ENCODE measurements at places on chromosomes 13 and 19. TPM values are rescaled to one million over a fixed set of nuclear protein-coding genes. Genes with fewer than 3 reads are reported as not detected.

RNF17 gene
- not detected for total RNA-seq

SMIM44 gene
- total RNA-seq: not detected

GADD45B gene
- total RNA-seq: 32.4 TPM

MOB3A gene
- total RNA-seq: 24.4 TPM

TMEM205 gene
- total RNA-seq: 98.4 TPM

NKG7 gene
- 2.3 TPM for total RNA-seq

C19orf73 gene
- total RNA-seq: 0.51 TPM

SHISA2 gene
- 116 TPM for total RNA-seq

KCNK6 gene
- total RNA-seq: 2.8 TPM

THAP8 gene
- total RNA-seq: 6.7 TPM

PRTN3 gene
- 3.3 TPM for total RNA-seq

GRCh38 chr13:40762849-40763248 is 8.1 kb downstream of the MRPS31 start:
- DNase-seq: no peak

DNA sequence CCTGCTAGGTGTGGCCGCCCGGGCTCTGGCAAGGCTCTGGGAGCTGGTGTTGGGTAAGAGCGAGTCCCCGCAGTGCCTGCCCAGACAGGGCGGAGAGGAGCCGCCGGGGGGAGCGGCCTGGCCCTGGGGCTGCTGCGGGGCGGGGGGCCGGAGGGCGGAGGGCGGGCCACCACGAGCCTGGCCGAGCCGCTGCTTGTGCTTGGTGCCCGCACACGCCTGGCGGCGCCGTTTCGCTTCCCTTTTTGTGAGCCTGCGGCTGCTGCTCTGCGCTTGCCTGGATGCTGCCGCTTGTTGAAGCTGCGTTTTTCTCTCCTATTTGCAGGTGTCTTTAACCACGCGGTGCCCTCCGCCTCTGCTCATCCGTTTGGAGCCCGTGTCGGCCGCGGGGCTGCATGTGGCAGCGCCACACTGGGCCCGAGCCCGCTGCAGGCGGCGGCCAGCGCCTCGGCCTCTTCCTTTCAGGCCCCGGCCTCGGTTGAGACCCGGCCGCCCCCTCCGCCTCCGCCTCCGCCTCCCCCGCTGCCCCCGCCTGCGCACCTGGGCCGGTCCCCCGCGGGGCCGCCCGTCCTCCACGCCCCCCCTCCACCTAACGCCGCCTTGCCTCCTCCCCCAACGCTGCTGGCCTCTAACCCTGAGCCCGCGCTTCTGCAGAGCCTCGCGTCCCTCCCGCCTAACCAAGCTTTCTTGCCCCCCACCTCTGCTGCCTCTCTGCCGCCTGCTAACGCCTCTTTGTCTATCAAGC is 8.5 kb downstream of the PLEKHJ1 start:
- DNase-seq: no peak

GRCh38 chr13:48132961-48133360 is 38.1 kb upstream of the MED4 start:
- no peak for DNase-seq

- DNase-seq: no peak
These were observed 553.1 kb downstream of the DCT start for GRCh38 chr13:93926425-93926824.

DNA sequence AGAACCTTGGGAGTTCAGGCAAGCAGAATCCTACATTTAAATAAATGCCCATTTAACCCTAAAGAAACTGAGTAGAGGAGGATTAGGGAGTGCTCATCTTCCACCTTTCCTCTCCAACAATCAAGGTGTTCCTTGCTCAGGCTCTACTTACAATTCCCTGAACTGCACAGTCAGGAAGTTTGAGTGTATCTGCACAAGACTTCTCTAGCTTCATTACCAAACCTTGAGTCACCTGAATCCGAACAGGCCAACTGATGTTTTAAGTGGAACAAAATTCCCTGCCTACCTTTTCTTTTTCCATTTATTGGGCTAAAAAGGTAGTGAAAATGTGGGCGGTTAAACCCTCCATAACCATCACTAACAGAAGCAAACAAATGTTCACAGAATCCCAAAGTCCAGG is 78.3 kb downstream of the FOXO1 start:
- no peak for DNase-seq

GRCh38 chr13:87052731-87053130 is 618.4 kb upstream of the SLITRK5 start:
- DNase-seq: no peak

GRCh38 chr19:13917888-13918406 is 11.9 kb downstream of the CC2D1A start:
- DNase-seq: no peak

GRCh38 chr13:70812481-70812880 is 704.2 kb upstream of the KLHL1 start:
- no peak for DNase-seq

DNA sequence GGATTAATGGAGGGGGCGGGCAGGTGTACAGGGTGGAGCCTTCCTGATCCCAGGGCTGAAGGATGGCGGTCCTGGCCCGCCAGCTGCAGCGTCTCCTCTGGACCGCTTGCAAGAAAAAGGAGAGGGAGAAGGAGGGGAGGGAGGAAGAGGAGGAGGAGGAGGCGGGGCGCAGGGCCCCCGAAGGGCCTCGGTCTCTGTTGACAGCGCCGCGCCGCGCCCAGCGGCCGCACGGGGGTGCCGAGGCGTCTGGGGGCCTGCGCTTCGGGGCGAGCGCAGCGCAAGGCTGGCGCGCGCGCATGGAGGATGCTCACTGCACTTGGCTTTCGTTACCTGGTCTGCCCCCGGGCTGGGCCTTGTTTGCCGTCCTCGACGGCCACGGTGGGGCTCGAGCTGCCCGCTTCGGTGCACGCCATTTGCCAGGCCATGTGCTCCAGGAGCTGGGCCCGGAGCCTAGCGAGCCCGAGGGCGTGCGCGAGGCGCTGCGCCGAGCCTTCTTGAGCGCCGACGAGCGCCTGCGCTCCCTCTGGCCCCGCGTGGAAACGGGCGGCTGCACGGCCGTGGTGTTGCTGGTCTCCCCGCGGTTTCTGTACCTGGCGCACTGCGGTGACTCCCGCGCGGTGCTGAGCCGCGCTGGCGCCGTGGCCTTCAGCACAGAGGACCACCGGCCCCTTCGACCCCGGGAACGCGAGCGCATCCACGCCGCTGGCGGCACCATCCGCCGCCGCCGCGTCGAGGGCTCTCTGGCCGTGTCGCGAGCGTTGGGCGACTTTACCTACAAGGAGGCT is at the start of gene PPM1N:
TSS of gene PPM1N (plus strand) at position 33 of the 785 bp plus-strand sequence. CDS start at position 63, 30 bp downstream.
- DNase-seq: no peak

DNA sequence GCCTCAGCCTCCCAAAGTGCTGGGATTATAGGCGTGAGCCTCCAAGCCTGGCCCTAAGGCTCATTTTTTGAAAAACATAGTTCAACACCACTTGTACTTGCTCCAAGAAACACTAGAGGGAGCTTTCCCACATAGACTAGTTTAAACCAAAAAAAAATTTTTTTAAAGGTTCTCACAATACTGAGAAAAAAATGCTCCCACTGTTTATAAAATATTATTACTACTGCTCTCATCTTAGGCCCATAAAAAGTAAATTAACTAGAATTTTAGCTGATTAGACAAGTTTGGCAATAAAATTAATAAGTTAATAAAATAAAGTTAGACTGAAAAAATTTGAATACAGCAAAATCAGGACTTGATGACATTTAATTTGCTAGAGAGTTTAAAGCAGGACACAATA is 109.5 kb downstream of the TBC1D4 start:
- DNase-seq: peak; percentile 71

- no peak for DNase-seq
These were observed at the start of gene HDGFL2 for GRCh38 chr19:4472174-4472974. Gene HDGFL2 (plus strand): TSS chr19:4472297. CDS start chr19:4472351, 54 bp downstream.

- no peak for DNase-seq
These were observed 417.4 kb downstream of the EFNB2 start for GRCh38 chr13:106118050-106118449.

DNA sequence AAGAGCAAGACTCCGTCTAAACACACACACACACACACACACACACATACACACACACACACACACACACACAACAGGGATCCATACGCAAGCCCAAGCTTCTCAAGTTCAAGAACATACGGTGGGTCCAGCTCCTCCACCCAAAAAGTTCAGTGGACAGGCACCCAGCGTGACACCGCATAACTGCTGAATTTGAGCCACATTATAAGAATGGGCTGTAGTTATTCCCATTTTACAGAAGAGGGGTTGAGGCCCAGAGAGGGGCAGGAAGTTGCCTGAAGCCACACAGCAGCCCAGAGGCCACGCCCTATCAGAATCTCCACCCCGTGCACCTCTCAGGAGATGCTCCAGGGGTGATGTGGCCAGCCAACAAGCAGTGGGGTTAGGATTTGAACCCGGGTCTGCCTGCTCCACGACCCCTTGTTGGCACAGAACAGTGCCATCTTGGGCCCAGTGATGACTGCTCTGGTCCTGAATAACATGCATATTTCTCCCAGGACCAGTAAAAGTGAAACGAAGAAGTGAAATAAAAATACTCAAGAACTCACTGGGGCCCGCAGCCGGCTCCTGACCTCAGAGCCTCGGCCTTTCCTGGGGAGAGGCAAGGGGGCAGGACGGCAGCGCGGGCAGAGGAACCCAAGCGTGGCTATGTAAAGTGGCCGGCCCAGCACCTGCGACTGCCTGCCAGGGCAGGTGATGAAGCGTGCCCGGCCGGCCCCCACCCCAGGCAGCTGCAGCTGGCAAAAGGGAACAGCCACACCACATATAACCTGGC is 61.9 kb downstream of the AP1M1 start:
- no peak for DNase-seq

- no peak for DNase-seq
These were observed 5.6 kb downstream of the SIGLEC7 start for GRCh38 chr19:51147663-51148062.

GRCh38 chr13:36913463-36913862 is 6.6 kb downstream of the SMAD9 start:
- no peak for DNase-seq
